EL (cell line): ENCODE measurements at places on chromosomes 12 and 14.

DNA sequence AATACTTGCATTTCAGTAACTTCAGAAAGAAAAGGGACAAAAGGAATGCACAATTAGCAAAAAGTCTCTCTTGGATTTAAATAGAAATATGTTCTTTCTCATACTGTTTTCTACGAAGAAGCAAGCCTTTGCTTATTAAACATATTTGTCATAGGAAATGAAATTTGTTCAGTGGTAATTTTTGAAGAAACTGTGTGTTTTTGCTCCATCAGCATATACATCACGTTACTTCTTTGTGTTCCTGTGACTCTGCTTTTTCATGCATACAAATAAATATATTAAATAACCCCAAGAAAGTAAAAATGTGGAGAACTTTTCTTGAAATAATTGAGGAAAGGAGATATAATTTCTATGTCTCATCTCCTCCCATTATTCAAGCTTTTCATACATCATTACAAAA lies 39.7 kb downstream of the CD163L1 start:
- no peak for DNase-seq

- DNase-seq, result peak; percentile 96
Measured at GRCh38 chr12:25458047-25458552, 95.0 kb downstream of the LMNTD1 start.

DNA sequence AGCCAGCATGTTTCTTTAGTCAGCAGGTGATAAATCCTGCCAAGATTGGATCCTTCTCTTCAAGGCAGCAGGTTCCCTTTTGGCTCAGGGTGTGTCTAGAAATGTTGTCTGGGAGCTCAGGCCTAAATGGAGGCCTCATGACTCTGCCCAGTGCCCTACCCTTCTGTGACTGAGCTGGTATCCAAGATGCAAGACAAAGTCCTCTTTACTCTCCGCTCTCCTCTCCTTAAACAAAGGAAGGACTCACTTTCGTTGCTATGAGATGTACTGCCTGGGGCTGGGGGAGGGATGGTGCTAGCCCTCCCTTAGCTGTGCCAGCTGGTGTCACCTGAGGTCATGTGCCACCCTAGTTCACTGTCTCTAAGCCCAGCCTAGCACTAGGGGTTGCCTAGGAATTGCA lies 13.8 kb upstream of the TMPRSS12 start:
- DNase-seq, result no peak

DNA sequence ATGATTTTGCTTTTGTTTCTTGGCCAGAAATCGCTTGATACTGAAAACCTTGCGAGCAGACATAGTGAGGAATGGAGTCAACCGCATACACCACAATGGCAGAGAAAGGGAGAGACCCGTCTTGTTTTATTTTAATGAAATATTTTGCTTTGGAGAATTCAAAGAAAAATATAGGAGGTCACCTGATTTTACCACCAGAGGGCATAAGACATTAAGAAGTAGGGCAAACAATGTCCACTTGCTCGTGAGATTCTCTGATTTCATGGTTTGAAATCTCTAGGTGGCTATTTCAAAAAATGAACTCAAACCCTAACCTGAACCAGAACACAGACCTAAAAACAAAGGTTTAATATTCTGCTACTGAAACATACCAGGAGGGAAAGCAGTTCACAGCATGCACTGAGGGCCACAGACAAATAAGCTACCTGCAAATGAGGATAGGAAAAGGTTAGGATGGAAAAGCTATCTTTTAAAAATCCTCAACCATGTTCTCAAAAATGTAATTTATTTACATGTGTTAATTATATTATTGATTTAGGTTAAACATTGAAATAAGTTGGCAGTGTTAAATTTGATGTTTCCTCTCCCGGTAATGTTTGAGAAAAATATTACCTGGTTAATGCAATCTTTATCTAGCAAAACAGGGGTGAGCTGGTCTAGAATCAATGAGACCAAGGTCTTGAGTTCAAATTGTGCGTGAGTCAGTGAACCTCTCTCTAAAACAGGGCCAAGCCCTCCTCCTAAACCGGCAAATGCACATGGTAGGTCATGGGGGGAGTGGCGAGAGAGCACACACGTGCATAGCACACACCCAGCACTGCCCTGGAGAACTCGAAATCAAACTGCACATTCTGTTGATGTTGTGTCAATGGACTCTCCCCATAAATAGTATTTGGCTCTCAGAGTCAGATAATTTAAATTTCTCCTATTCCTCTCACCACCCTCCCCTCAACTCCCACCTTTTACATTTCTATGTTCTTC lies 12.5 kb downstream of the IFNG-AS1 start:
- peak; percentile 12 for DNase-seq

- DNase-seq, result no peak
Measured at GRCh38 chr14:103016594-103016993, 40.8 kb downstream of the CDC42BPB start.

DNA sequence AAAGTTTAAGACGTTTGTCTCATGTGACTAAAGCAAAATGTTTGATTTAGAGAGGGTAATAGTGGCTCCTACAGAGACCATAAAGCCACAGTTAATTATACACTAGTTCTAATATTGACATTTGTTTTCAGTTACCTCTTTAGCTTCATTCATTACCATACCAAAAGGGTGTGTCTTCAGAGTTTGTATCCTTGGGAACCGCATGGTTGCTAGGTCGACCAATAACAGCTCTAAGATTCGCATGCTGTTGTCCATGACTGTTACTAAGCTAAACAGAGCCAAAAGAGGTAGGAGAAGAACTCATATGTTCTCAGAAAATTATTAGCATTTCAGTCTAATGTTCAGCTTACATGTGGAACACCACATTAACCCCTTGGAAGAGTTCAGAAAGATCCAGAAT lies 36.2 kb upstream of the ETNK1 start:
- DNase-seq, result no peak

DNA sequence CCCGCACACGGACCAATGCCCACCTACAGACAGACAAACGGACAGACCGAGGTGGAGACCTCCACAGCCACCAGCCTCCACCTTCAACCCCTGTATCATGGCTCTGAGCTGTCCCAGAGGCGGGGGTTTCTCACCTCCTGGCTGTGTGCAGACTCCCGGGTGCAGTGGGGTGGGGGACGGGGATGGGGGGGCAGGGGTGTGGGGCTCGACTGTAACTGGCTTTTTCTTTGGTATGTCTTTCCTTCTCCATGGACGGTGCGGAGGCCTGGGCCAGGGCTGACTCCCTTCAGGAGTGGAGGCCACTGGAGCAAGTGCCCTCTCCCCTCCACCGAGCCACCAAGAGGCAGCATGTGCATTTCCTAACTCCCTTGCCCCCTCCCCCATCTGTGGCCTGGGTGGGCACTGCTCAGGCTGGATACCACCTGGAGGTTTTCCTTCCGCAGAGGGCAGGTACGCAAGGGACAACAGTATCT lies 122.6 kb downstream of the ESRRB start:
- DNase-seq, result no peak

DNA sequence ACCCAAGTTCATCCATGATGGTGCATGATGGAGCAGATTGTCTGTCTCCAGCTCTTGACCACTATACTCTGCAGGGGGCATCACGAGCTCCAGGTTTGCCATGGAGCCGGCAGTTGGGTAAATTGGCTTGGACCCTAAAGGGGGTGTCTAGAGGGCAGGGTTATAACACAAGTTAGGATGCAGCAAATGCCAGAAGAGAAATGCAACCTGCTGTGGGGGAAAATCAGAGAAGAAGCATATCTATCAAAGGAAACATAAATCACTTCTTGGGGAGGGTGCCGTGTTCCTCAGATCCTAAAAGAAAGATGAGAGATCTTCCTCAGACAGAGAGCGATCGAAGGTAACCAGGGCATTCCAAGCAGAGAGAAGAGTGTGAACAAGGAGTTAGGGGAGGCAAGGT lies 334.9 kb downstream of the C12orf75 start:
- DNase-seq, result no peak

- DNase-seq, result peak; percentile 34
Measured at GRCh38 chr12:6461401-6462233, 8.9 kb downstream of the VAMP1 start.

DNA sequence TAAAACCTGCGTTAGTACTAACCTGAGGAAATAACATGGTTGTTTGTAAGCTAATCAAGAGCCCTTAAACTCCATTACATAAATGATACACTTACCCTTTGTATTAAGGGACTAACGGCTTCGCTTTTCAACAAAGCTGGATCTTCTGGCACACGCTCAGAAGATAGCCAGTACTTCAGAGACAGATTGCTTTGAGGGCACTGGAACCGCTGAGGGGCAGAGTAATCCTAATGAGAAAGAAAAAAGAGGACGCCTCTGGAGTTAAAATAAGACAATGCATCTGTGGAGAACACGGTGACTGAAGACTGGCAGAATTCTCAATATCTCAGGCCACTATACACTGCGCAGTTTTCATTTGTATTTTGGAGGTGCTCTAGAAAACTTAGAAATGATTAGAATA lies 1.5 kb upstream of the KTN1 start:
- DNase-seq, result no peak

GRCh38 chr14:55979096-55979495 lies 139.1 kb upstream of the PELI2 start:
- no peak for DNase-seq

GRCh38 chr12:112906712-112907414 lies at the start of gene OAS1:
Gene OAS1 (plus strand): TSS chr12:112906962. CDS start chr12:112907040, 78 bp downstream.
- peak; percentile 85 for DNase-seq

- no peak for DNase-seq
Measured at GRCh38 chr12:131758016-131758739, 47.3 kb downstream of the SFSWAP start.

DNA sequence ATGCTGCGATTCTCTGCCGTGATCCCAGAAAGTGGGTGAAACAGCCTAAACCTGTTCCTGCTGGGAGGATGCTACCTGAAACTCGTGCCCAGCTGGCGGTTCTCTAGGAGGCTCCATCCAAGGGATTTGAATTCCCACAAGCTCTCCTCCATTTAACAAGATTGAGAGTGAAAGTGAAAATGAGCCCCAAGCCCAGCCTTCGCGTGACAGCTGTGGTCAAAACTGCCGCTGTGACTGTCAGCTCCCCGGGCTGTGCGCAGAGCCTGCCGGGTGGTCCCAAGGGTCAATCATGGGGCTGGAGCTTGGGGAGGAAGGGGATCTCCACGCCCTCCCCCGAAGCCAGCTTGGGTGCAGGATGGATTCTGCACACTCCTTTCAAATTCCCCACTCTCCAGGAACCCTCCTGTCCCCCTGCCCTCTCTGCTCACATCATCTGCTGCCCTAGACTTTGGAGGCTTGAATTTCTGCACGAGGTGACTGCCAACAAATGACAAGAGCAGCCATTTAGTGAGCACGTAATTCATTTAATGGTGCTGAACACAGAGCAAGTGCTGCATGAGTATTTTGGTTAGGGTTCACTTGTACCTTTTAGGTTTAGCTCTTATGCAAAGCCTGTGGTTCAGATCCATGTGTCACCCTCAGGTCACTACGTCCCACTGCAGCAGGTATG lies 5.3 kb downstream of the ASB2 start:
- no peak for DNase-seq

DNA sequence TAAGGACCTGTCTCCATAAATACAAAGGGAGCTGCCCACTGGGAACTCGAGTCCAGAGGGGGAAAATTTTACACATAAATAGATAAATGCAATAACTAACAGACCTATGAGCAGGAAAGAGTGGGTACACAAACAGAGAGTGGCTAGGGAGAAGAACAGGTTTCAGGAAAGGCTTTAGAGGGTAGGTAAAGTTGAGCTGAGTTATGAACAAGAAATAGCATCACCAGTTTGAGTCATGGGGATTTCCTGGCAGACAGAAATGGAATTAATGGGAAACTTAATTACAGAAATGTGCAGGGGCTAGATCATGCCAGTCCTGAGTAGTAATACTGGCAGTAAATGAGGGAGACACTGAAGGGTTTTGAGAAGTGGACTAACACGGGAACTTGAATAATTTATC lies 58.0 kb upstream of the CCDC175 start:
- no peak for DNase-seq
